ENCODE measurements at places on chromosomes 7 and 10.

DNA sequence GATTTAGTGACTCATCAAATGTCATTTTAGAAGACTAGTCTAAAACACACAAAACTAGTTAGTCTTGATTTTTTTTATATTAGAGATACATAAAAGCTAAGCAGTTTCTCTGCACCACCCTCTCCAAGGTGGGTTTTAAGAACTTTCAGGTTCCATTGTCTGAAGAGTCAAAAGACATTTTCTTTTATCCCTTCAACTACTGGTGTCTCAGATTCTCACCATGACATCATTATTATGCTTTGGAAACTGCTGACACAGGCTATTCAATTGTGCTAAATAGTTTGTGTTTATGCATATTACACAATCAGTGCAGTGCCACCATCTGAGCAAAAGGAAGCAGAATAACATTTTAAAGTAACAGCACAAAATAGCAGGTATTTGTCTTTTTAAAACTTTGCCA is 52.2 kb downstream of the IGF2BP3 start:
- no peak for DNase-seq

DNA sequence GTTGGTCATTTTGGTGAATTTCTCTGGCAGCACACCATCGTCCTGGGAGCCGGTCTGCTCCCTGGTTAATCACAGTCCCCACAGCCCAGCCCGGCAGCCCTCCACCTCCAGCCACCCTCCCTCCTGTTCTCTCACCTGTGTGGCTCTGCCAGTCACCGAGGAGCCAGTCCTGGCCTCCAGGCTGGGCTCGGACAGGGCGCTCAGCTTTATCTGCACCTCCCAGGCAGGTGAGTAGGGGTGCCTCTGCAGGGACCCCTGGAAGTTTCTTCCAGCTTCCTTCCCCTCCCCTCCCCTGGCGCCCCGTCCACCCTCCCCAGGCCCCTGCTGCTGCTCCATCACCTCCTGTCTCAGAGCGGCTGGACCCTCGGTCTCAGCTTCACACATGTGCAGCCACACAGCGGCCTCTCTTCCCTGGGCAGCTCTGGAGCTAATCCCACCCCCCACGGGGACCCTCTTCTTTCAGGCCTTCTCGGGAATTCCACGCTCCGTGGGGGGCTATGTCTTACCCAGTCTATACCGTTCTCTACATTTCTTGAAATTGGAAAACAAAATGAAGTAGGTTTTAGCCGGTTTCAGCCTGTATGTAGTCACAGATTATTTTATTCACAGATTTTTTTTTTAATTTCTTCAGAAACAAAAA is 213.9 kb upstream of the PPP2R2D start:
- no peak for DNase-seq

GRCh38 chr7:99563650-99564049 is 5.2 kb downstream of the ZNF655 start:
- no peak for DNase-seq

GRCh38 chr7:97001656-97002554 is 3.4 kb upstream of the DLX6 start:
- no peak for DNase-seq

DNA sequence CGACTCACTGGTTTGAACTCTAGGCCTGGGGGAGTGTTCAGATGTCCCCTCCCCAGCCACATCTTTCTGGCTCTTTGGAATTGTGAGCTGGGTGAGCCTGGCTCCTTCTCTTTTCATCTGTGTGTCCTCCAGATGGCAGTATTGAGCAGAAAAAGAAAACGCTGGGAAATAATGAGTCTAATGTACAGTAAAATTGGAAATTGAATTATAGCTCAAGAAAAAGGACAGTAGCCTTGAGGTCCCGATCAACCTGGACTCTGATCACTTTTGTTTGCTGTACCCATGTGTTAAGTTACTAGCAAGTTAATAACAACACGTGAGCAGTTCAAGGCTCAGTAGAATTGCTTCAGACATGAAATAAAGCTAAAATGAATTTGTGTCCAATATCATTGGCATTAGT is 77.9 kb downstream of the SNX10 start:
- no peak for DNase-seq

DNA sequence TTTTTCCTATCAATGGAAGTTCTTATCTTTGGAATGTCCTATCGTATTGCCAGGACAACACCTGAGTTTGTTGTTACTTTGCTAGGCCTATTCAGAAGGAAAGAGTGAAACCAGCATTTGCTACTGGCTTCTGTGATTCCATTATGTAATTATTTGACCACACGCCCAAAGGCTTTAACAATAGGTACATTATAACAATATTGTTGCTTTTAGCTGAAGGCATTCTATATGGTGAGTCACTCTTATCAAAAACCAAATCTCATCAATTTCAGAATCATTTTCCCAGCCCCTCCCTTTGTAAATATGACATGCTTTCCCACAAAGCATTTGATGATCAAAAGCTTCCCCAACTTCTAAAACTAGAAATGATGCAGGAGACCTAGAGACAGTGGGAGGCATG is 294.4 kb upstream of the NEBL start:
- no peak for DNase-seq

DNA sequence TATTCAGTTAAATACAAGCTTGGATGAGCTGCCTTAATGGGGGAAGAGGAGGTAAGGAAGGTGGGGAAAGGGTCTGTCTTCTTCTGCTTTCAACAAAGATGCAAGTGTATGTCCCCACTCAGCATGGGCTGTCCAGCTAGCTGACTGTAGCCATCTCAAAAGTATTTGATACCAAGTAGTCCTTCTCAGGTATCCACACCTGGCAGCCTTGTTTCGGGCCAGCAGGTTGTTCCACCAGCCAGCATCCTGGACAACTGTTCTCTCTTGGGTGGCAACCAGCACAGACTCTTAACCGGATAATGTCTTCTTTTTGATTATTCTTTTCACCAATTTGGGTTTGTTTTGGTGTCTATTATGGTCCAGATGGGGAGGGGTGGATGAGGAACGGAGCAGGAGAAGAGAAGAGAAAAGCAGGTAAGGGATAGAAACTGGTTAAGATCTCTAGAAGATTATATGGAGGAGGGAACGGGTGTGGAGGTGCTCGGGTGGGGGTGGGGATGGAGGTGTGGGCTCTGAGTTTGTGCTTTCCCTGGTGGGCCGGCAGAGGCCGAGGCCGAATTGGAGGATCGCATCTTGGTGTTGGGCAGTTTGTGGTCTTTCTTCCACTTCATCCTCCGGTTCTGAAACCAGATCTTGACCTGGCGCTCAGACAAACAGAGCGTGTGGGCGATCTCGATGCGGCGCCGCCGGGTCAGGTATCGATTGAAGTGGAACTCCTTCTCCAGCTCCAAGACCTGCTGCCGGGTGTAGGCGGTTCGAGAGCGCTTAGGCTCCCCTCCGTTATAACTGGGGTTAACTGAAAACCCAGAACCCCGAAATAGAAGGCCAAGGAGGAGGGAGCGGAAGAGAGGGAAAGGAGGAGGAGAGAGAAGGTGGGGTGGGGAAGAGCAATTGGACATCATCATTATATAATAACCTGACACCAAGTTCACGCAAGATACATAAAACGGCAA is 1.5 kb downstream of the HOXA4 start:
- DNase-seq = no peak

GRCh38 chr7:70237831-70238575 is 639.7 kb downstream of the AUTS2 start:
- no peak for DNase-seq

GRCh38 chr10:70233939-70234300 is 691 bp upstream of the PPA1 start:
- no peak for DNase-seq

All from nucleus accumbens (tissue), 56 donors.